ENCODE measurements at places on chromosomes 3 and 15. TPM values are rescaled to one million over a fixed set of nuclear protein-coding genes. Genes with fewer than 3 reads are reported as not detected.

ITIH4 gene
- total RNA-seq: 1.7 TPM

CTXN2 gene
- total RNA-seq: not detected

CFAP20DC gene
- total RNA-seq: 1.0 TPM

CLN6 gene
- 4.4 TPM for total RNA-seq
